ENCODE measurements at places on chromosomes 5 and 9.

- no peak for DNase-seq
Measured at GRCh38 chr9:107218829-107219485, 64.1 kb upstream of the RAD23B start.

GRCh38 chr5:9655641-9656040 lies 25.5 kb upstream of the TAS2R1 start:
- DNase-seq = no peak

DNA sequence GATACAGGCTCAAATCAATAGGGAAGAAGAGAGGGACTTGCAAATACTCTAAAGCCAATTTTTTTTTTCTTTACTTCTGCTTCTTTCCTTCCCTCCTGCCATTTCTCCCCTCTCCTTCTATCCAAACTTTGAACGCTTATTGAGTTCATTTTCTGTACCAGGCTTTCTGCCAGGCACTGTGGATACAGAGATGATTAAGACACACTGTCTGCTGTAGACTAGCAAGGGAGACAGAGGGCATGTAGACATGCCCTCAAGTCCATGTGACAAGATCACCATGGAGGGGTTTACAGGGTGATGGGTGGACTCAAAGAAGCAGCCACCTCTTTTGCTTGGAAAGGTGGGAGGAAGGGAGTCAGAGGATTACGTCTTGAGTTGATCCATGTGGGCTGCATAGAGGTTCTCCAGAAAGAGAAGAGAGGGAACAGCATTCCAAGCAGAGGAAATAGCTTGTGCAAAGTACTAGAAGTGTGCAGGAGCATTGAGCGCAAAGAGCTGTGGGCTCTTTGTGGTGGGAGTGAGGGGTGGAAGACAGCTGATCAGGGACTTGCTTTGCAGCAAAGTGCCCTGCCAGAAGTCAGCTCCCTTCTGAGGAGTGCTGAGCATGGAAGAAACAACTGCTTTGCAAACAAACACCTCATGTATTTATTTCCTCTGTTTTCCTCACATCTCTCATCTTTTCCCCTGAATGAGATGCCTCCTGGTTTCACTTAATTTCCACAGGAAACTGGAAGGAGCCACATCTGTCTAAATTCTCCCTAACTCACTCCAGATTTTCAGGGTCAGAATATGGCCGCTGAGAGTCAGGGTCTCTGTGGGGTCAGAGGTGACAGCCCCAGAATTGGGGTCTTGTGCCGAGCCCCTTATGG lies 64.4 kb upstream of the COL15A1 start:
- DNase-seq = no peak

DNA sequence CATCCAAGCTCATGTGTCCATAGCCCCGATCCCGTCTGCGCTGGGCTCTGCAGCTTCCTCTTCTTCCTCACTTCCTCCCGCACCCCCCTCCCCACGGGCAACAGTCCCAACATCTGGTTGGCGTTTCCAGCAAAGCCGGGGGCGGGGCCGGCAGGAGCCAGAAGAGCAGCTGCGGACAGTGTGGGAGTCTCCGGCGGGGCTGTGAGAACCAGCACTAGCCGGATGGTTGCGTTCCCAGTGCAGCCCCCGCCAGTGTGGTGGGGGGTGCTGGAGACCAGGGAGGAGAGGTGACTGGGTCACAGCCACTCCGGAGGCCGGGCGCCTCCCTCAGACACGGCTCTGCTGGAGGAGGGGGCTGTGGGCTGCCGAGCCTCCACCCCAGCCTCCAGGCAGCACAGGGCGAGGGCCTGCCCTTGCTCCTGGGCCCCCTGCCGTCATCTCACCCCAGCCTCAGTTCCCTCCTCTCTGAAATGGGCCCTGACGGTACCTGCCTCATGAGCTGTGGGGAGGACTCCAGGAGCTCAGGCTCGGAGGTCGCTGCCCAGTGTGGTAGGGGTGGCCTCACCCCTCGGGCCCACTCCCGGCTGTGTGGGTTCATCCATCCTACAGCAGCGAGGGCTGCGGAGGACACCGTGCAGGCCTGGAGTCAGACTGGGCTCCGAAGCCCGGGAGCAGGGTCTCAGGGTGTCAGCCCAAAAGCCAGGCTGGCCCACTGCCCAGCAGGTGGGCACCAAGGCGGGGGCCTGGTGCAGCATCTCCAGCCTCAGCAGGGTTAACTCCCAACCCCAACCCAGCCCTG lies 41.5 kb upstream of the NOTCH1 start:
- no peak for DNase-seq

DNA sequence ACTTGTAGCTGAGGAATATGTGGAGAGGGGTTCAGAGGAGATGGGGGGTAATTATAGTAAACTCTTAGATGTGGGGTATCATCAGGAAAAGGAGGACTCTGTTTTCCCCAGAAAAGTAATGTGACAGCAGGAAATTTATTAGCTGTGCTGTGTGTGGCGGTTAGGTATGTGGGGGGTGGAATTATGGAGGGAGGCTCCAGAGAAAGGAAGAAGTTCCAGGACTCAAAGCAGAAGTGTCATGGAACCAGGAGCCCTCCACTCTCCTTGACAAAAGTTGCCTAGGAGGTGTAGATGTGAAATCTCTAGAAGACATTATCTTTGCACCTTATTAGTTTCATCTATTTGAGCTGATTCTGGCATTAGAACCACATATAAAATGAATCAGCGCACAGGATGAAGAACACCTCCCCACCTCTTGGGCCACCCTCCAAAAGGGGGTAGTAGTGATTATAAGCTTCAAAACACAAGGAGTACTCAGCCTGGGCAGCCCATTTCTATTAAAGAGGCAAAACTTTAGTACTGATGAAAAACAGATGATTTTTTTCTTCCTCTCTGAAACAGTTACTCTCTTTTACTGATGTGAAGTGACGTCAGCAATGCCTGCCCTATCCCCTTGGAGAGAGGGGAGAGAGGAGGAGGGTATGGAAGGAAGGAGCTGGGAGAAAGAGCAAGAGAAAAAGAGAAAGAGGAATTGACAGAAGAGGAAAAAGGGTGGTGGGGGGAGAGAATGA lies 18.2 kb downstream of the NR2F1 start:
- DNase-seq = no peak

DNA sequence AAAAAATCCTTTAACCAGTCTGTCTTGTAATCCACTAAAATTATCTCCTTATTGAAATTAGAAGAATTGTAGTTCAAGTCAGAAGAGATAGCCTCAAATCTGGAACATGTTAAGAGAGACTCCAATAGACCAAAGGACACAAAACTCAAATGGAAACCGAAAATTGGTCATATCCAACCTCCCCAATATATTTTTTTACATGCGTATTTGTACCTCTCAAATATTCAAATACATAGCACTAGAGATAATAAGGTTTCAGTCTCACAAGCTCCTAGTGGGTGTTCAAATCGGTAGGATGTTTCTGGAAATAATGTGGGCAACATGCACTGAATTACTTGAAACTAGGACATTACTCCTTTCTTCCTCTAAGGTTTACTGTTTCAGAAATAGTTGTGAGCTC lies 33.5 kb downstream of the EPB41L4A start:
- no peak for DNase-seq

DNA sequence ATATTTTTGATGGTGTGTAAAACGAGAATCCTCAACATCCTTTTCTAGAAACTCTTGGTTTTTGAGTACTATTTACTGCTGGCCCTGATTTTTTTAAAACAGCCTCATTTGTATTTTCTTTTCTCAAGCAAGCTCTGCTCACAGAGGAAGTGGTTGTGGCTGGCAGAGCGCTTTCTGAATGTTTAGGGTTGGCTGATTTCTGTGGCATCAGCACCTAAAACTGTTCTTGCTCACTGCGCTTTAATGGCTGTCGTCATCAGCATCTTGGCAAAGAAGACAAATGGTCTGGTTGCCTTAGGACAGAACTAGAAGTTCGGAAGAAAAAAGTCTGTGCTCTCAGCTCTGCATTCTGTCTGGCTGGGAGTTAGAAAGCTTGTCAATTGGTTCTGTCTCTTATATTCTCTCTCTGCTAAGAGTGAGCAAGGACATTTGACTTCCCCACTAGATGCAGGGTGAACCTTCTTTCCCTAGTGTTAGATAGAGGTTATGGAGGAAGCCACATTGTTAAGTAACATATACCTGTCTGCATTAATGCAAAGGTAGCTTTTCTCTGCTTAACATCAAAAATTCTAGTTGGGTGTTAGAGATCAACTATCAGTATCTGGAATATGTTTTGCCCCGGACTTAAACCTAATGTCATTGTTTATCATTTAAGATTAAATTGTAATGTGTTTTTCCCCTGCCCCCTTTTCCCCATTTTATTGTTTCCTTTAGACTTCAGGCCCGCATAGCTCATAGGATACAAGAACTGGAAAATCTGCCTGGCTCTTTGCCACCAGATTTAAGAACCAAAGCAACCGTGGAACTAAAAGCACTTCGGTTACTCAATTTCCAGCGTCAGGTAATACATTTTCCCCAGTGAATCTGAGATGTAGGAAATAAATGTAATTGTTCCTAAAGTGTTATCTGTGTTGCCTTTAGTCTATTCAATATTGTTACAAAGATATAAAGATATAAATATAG lies 39.0 kb downstream of the SMARCA2 start:
- peak; percentile 4 for DNase-seq

DNA sequence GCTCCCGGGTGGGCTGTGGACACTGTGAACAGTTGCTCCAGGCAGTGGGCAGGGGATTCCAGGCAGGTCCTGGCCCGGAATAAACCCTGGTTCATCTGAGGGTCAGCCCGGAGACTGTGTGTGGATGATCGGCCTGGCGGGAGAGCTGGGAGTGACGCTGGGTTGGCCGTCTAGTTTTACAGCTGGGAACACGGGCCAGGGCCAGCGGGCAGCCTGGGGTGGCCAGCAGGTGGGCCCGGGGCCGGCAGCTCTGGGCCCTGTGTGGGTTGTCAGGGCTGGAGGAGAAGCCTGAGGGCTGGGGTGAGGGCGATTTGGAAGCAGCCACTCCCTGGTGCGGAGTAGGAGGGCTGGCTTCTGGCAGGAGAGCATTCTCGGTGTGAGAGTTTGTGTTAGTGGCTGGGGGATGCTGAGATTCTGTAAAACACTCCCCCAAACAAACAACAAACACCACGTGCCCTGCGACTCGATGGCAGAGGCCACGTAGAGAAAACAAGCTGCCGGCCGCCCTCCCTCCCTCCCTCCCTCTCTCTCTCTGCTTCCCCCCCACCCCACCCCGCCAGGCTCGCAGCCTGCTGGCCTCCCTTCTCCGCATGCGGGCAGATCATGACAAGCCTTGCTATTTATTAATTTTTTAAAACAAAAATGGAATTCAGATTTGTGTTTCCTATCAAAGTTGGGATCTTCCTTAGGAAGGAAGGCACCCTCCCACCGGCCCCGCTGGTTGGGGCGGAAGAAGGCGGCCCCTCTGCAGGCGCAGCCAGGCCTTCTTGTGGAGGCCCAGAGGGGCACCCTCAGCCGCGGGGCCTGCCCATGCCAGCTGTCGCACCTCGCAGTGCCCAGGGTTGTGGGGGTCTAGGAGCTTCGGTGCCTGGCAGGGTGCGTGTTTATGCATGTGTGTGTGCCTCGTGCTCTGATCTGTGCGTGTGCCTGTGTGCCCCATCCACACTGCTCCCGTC lies 49.5 kb downstream of the RXRA start:
- no peak for DNase-seq

DNA sequence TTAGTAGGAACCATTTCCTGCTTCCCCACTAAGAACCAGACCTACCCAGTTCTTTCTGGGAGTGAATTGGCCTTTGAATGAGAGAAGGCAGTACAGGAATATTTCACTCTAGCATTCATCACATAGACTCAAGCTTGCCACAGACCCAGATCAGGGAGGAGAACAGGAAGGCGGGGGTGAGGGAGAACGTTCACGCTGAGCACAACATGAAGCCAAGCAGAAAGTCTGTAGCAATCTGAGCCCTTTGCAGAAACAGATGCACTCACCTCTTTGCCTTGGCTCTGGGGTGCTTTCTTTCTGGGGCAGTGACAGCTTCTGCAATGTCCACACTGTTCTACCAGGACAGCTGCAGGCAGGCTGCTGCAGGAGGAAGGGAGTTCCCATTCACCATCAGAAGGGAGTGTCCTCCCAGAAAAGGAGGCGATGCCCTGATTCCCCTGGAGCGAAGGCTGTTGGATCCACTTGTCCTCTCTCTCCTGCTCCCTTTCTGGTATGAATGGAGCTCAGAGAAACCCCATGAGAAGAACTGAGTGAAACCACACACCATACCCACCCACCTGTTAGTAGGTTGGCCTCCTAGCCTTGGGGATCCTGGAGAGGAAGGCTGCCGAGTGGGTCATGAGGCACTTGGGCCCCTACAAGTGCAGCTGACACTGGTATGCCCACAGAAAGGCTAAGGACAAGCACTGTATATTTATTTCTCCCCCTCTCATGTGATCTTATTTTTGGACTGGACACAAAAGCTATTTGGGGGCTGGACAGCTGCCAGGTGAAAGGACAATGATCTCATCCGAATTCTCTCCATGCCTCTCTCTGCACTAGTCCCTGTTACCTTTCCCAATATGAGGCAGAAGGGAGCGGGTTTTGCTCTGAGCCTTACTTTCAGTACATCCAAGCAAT lies 11.7 kb upstream of the FGF1 start:
- DNase-seq = no peak

- no peak for DNase-seq
Measured at GRCh38 chr5:38079620-38080402, 178.5 kb upstream of the EGFLAM start.

GRCh38 chr9:35553670-35554543 lies 51.2 kb upstream of the TESK1 start:
- DNase-seq = no peak

DNA sequence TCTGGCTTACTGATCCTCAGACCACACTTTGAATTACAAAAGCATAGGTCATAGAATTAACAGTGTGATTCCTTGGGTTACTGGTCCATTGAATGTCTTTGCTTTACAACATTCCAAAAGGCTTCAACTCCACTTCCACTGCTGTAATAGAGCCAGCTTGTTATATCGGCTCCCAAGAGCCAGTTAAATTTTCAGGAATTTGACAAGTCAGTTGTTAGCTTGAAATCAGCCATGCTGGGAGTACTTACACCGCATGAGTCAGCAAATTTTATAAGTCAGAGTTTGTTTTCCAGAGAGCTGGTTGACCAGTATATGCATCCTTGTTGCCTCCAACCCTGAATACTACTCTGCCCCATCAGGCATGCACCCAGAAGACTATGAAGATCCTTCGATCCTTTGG lies 73.1 kb downstream of the FOXB2 start:
- no peak for DNase-seq

DNA sequence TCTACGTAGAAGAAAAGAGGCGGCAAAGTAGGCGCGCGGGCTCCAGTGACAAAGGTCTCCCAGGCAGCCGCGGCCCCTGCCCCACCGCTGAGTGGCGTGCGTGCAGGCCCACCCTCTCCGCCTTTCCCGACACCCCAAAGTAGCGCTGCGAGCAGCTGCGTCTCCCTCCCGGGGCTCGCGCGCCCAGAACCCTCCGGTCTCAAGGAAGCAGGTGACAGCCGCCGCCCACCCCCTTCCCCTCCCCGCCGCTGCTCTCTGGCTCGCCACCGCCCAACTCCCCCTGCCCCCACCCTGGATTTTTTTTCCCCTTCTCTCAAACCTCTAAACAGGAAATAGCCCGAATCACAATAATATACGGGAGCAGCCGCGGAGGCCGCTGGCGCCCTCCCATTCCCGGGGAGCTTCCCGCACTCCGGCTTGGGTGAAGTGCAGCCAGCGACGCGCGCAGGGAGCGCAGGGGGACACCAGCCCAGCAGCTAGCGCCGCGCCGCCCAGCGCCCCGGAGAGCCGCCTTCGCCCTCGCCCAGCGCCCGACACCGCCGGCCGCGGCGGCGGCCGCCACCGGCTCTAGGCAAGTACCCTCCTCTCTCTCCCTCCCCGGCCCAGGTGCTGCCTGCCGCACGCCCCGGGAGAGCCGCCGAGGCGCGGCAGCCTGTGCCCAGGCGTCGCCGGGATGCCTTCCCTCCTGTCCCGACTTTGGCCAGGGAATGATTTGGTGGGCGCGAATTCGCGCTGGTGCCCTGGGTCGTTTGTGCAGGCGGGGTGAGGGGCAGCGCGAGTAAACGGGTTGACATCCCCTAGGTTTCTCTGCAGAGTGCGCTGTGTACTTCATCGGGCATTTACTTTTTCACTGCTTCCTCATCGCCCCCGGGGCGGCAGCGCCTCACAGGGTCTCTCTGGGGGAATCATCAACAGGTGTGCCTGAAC lies 52.7 kb upstream of the TJP2 start:
- no peak for DNase-seq
